ENCODE measurements at places on chromosomes 1 and 21.

DNA sequence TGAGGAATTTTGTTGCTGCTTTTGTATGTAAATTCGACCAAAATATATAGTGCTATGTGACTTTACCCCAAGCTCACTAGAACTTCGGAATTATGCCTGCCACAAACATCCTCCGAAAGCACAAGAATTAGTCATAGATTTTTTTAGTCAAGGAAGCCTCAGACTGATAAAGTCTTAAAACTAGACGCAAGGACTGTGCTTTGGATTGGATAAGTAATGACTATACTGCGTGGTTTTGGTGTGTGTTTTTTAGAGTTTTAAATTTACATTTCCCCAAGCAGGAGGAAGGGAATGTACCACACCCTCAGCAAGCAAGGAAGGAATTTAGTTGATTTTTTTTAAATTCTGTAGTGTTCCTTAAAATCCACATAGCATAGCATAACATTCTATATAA, 10.3 kb downstream of the WLS start:
- DNase-seq, result no peak

DNA sequence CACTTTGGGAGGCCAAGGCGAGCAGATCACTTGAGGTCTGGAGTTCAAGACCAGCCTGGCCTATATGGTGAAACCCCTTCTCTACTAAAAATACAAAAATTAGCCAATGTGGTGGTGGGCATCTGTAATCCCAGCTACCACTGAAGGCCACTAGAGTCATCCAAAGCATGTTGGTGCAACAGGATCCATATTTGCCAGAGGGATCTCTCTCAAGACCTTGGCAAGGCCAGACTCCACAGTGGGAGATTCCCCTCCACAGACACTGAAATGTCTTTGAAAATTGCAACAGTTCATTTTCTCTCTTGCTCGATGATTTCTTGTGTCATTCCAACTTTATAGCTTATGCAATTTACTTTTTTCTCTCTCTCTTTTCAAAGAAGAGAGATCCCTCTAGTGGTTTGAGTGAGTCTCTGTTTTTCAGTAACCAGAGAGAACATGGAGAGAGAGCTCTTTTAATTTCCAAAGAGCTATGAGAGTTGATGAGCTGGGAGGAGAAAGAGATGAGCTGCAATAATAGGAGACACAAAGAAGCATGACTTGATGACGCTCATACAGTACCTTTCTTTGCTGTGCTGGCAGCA, 176.8 kb upstream of the USP25 start:
- no peak for DNase-seq

- DNase-seq, result no peak
Measured at GRCh38 chr1:24857507-24858133, 72.5 kb downstream of the RUNX3 start.

- DNase-seq, result no peak
Measured at GRCh38 chr1:160624464-160624863, 22.4 kb downstream of the SLAMF1 start.

GRCh38 chr1:198906739-198907422, 268.0 kb downstream of the PTPRC start:
- no peak for DNase-seq

- no peak for DNase-seq
Measured at GRCh38 chr1:167322483-167322882, 101.8 kb downstream of the POU2F1 start.

- DNase-seq, result no peak
Measured at GRCh38 chr1:108082738-108083562, 117.2 kb downstream of the SLC25A24 start.

GRCh38 chr1:66623812-66624211, 89.9 kb downstream of the SGIP1 start:
- no peak for DNase-seq

DNA sequence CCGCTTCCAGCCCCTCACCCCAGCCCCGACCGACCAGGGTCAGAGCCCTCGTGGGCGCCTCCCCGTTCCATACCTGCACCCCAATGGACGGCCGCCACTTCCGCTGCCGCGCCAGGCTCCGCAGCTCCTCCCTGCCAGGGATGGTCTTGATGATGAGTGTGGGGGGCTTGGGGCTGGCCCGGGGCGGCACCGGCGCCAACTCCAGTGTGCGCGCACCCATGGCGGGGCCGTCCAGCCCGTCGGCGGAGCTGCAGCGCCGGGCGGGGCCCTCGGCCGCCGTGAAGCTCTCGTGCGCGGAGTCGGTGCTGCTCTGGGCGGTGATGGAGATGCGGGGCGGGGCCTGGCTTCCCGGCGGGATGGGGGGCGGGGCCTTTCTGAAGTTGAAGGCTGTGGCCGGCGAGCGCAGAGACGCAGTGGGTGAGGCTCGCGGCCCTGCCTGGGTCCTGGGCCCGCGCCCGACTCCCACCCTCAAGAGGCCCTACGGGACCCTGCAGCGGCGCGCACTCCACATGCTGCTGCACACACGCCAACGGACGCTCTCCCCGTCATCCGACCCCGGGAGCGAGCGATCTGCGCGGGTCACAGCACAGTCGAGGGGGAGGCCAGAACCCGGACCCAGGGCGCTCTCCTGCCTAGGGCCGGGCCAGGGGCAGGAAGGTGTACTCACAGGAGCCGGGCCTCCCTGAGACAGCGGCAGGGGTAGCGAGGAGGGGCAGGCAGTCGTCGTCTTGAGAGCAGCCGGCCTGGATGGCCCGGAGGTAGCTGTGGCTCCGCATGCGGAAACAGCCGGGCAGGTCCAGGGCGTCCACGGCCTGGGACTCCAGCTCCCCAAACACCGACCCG, 26.1 kb upstream of the SMIM12 start:
- no peak for DNase-seq

- DNase-seq, result no peak
Measured at GRCh38 chr1:28893403-28894102, 20.8 kb upstream of the EPB41 start.

- DNase-seq, result no peak
Measured at GRCh38 chr21:26637201-26637745, 64.2 kb upstream of the CYYR1 start.

GRCh38 chr21:22201126-22201525, 1202.9 kb downstream of the NCAM2 start:
- DNase-seq, result no peak

GRCh38 chr1:214898718-214899117, 183.8 kb upstream of the KCNK2 start:
- no peak for DNase-seq

DNA sequence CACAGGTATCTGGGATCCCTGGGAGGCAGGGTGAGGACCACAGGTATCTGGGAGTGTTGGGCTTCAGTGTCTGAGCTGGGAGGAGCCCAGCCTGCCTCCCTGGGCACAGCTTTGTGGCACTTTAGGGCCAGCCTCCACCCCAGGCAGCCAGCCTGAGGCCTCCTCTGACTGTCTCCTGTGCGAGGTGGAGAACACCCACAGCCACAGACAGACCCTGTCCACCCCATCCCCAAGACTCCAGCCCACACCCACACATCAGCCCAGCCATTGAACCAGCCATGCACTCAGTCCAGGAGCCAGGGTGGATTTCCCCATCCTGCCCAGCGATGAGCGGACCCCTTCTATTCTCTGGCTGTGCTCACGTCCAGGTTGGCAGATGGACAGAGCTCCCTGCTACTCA, 21.8 kb upstream of the TNFRSF1B start:
- DNase-seq, result no peak

GRCh38 chr21:35178827-35179226, 129.7 kb upstream of the RUNX1 start:
- no peak for DNase-seq

DNA sequence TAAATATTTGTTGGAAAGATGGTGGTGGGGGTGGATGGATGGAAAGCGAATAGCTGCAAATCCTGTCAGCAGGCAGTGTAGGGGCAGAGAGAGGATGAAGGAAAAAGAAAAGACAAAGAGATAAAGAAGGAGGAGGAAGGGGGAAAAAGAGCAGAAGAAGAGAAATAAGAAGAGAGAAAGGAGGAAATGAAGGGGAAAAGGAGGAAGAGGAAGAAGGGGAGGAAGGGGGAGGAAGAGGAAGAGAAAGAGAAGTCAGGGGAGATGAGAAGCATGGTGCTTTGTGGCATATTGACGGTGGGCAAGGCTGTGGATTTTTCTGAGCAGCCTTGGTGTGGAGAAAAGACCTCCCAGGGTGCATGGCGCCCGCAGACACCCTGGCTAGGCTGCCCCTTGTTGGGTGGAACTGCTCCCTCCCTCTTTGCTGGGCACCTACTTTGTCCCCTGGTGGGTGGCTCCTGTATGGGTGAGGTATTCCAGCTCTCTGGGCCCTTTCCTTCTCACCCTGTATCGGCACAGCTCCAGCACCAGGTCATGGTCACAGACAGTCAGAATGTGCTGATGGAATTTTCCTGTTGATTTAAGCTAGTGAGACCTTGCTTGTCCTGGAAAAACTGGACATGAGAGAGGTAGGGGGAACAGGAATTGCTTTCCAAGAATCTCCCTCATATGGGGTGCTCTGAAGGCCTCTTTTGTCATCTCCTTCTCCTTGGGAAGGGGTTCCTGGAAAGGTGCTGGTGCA, 45.7 kb upstream of the TLR5 start:
- DNase-seq, result no peak

- no peak for DNase-seq
Measured at GRCh38 chr1:181014477-181015250, 8.0 kb downstream of the STX6 start.

GRCh38 chr21:44419679-44420078, 35.6 kb upstream of the LRRC3 start:
- no peak for DNase-seq

DNA sequence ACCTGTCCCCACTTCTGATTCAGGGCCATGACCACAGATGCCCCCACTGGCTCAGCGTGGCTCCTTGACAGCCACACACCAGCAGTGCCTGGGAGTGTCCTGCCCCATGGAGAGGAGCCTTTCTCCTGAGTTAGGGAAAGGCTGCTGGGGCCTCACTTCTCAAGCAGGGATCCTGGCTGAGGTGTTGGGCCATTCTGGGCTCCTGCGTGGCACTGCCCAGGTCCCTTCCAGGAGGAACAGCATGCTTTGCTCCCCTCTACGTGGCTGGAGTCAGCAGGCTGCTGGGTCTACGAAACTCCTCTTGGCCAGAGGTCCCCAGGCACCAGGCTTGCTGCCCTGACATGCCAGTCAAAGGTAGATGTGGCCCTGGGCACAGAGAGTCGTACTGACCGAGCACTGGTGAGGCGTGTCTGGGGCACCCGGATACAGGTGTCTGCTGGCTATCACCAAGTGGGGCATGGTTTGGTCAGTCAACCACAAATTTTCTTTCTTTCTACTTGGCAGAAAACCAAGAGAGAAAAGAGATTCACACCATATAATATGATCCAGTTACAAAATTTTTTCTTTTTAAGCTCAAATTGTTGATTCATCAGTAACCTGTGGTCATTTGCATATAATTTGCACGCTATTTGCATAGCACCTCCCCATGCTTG, 4.1 kb downstream of the ADORA1 start:
- DNase-seq, result no peak

GRCh38 chr1:216331211-216331610, 92.0 kb downstream of the USH2A start:
- no peak for DNase-seq

DNA sequence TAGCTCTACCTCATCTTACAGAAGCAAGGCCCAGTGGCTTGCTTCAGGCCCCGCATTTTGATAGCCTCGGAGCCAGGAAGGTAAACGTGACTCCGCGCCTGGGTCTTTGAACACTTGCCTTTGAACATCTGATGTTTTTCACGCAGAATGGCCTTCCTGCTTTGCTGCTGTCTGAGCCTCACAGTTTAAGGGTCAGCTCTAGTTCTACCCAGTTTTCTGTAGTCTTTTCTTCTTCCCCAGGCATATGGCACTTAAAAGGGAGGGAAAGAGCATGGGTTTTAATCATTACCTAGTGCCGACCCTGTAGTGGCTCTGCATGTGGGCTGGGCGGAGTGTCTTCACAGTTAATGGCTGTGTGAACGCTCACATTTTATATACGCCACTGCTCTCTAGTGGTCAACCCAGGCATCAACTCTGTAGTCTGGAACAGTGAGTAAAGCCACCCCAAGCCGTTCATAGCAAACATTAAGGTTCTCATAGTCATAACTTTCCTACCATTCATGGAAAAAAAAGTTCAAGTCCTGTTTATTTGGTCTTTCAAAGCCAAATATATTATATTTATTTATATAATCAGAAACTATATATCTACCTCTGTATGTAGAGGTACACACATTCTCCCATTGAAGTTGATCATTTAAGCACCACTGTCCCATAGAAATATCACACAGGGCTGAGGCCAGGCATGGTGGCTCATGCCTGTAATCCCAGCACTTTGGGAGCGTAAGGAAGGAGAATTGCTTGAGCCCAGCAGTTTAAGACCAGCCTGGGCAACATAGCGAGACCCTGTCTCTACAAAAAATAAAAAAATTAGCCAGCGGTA, 78.1 kb downstream of the IER5 start:
- DNase-seq, result no peak

- DNase-seq, result no peak
Measured at GRCh38 chr1:4627353-4627752, 27.1 kb upstream of the AJAP1 start.

DNA sequence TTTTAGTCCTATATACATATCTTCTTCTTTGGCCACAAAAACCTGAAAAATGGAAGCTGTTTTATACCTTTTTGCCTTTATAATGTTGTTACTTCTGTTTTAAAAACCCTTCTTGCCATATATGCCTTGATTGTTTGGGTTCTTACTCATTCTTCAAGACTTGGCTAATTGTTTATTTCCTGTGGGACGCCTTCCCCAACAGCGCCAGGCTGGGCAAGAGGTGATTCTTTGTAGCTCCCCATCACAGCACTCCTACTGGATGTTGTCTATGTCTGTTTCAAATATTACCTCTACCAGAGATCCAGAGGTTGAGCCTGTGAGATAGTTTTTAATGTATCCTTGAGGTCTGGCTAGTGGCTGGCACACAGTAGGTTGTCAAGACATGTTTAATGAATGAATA, 73.2 kb upstream of the CYP2J2 start:
- DNase-seq, result no peak

DNA sequence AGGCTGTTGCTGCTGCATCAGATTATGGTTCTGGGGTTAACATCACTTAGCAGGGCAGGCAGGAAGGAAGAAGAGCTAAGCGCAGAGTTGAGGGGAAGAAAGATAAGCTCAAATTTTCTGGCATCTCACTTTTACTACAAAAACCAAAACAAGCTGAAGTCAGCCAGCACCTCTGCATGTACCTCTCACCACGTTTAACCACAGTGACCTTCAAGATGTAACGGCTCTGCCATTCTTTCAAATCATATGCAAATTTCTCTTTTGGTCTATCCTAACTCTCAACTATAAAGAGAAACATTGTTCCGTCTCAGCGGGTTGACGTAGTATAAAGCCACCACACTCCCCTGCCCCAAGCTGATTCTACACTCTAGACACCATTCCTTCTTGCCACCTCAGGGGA, 154.4 kb downstream of the OMA1 start:
- DNase-seq, result no peak

GRCh38 chr1:190597294-190597693, 119.6 kb upstream of the BRINP3 start:
- no peak for DNase-seq

- peak; percentile 14 for DNase-seq
Measured at GRCh38 chr1:11071463-11072215, 11.8 kb upstream of the SRM start.

DNA sequence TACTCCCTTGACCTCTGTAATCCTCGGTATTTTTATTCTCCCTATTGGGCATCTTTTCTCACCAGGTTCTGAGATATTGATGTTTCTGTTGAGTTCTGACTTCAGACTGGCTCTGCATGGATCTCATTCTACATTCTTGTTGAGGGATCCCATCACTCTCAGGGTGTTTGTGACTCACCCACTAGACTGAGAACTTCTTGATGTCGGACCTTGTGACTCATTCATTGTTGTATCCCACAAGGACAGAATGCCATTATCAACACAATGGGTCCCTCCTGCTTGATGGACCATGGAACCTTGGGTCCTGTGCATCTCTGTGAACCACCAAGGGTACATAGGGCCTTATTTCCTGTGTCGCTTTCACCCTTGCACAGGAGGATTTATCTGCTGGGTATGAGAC, 174.1 kb downstream of the PBX1 start:
- no peak for DNase-seq
